Anterior cingulate cortex (tissue), 58 donors: ENCODE measurements at places on chromosomes 16 and 17.

GRCh38 chr17:65546579-65546978 lies 14.9 kb downstream of the AXIN2 start:
- DNase-seq, result no peak

DNA sequence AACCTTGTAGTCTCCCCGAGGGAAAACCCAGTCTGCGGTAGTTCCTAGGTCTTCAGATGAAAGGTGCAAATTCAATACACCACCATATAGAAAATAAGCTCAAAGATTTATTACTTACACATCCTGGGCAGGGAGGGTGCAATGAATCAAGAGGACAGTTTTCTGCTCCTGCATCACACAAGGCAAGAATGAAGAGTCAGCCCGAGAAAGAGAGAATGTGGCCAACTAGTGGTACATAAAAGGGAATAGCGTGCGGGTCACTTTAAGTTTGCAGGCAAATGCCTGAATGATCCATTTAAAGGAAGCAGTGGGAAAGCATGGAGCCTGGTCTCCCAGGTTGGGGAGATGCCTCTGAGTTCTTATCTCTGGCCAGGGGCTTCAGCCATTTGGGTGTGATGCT lies 403.4 kb downstream of the GRIN2A start:
- no peak for DNase-seq

- DNase-seq, result no peak
These were observed 239.4 kb downstream of the MRTFB start for GRCh38 chr16:14310519-14310991.

DNA sequence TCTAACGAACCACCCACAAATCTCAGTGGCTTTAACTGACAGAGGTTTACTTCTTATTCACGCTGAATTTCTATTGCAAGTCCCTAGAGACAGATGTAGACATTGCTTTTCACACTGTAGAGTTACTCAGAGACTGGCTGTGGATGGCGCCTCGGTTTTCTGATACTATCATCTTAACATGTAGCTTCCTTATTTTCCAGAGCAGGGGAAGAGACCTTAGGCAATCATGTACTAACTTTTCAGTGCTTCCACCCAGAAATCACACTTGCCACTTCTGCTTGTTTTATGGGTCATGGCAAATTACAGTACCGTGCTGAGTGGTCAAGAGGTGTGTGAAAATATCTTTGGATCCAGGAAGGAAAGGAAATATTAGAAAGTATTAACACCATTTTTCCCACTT lies 65.4 kb downstream of the MAF start:
- DNase-seq, result no peak

- DNase-seq, result no peak
These were observed 6.2 kb upstream of the CD300A start for GRCh38 chr17:74460241-74460640.

GRCh38 chr16:49583911-49584310 lies 210.3 kb downstream of the C16orf78 start:
- no peak for DNase-seq

- no peak for DNase-seq
These were observed 2.2 kb downstream of the NOTUM start for GRCh38 chr17:81958633-81959342.

DNA sequence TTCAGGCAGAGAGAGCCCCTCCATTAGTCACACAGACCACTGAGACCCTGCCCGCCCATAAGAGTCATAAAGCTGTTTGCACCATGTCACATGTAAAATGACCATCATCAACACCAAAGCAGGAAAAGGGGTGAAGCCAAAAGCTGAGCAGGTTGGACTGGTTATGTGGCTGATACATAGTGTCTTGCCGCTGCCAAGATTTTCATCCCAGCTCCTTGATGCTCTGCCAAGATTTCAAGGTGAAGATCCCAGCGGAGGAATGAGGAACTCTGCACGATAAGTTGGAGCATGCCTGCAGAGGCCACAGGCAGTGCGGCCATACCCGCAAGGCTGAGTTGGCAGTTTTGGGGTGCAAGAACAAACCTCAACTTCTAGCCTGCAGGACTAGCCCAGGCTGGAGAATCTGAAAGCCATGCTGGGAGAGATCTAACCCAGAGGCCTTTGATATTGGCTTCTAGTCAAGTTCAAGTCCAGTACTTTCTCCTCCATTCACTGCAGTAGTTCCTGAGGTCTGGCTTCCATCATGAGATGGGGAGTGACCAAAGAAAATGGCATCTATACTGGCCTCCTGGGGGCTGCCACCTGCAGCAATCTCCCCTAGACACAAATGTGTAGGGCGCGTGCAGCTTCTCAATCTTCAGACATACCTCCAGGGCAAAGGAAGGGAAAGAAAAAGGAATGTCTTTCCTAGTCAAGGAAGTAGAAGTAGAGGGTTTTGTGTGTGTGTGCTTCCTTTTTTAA lies 79.7 kb upstream of the NOL11 start:
- DNase-seq, result no peak

DNA sequence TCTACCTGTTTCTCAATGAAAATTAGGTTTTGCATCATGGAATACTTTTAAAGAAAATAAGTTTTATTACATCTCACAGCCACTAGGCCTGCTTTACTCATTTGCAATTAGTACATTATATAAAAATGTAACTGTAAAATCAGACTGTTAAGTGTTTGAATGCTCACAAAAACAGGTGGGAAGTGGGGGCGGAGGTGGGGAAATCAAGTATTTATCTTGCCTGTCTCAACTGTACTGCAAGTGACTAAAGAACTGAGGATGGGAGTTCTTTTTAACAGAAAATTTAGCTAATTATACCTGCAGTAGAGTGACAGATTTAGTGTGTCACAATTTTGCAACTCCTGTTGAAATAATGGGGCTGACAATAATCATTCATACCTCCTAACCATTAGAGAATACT lies 34.1 kb downstream of the ITFG1 start:
- DNase-seq, result no peak

DNA sequence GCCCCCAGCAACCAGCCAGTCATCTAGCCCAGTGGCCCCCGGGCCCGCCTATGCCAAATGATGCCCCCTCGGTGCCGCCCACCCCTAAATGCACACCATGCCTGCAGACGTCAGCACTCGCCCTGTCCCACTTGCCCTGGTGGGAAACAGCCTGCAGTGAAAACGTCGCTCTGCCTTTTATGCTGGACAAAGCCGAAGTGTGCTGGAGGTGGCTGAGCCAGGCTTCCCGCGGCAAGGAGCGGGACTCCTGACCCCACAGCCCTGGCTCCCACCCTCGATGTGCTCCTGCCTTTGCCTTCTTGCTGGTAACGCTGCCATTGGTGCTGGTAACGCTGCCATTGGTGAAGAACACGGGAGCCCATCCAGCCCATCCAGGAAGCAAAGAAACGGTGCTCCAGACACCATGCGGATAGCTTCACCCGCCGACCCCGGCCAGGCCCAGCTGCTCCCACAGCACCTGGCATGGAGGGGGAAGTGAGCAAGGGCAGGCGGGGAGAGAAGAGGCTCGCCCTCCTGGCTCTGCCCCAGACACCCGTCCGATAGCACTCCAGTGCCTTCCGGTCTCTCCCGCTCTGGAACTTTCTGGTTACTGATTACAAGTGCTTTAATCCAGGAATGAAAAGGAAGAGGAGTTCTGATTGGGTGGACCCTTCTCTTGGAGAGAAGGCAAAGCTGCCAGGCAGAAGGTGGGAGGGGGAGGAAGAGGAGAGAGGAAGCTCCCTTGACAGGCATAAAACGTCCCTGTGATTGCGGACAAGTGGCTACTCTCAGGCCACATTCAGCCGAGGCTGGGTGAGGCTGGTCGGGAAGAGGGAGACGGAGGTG lies 4.0 kb upstream of the BAIAP2 start:
- peak; percentile 60 for DNase-seq

DNA sequence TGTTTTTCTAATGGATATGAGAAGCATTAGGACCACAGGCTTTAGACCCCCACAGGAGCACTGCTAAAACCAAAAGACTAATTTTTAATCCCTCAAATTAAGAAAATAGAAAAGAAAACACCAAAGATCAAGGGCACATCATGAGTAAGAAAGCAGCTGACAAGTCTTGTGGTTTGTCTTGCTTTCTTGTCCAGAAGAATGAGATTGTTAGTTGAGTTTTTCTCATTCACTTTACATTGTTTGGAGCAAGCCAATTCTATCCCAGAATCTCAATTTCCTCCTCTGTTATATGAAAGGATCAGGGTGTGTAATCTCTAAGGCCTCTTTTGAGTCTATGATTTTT lies 899.0 kb downstream of the KCNJ2 start:
- DNase-seq, result no peak

DNA sequence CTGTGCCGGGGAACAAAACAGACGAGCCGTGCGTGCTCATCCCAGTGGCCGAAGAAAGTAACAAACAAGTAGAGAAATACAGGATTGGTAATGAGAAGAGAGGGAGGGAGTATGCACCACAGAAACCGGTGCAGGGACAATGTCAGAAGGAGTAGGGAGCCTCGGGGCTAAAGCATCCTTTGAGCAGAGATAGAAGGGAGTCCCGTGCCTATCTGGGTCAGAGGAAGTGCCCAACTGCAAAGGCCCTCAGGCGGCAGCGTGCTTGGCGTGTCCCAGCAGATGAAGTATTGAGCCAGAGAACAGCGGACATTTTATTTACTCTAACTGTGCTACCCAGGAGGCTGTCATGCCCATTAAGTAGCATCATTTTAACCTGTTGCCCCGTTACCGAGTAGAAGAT lies 114.9 kb upstream of the CACNG5 start:
- no peak for DNase-seq
